Small intestine (tissue), 16 donors: ENCODE measurements at places on chromosomes 3 and 15. TPM values are rescaled to one million over a fixed set of nuclear protein-coding genes. Genes with fewer than 3 reads are reported as not detected.

GRCh38 chr3:8505621-8506020, 4.0 kb downstream of the LMCD1 start:
- H3K27me3 ChIP-seq = no peaks in the 10 kb centered on the region
- H3K36me3 ChIP-seq = no peaks in the 10 kb centered on the region
- no peak overlapping the region for H3K27ac ChIP-seq
- peaks cover 5% of the 10 kb centered on the region for H3K4me1 ChIP-seq

Gene SERPINI1
- polyA plus RNA-seq = 5.4 TPM

DNA sequence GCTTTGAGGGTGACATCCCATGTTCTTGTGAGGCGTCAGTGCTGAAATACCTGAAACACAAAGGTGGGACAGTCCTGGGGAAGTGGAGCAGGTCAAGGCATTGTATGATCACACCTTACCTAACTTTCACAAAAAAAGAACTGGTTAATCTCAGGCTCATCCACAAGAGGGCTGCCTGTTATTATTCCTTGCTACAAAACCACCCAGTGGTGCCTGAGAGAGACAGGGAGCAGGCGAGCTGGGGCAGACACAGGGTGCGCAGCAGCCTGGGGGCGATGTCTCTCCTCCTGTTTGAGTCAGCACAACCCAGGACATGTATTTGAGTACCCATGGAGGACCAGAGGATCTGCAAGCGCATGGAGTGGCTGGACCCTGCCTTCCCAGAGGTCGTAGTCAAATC, 316.8 kb upstream of the ATP10A start:
- H3K36me3 ChIP-seq = no peaks in the 10 kb centered on the region
- no peaks in the 10 kb centered on the region for H3K4me1 ChIP-seq
- no peak overlapping the region for H3K4me3 ChIP-seq
- no peaks in the 10 kb centered on the region for H3K27me3 ChIP-seq
- H3K27ac ChIP-seq = no peak overlapping the region

Gene DNAH1
- polyA plus RNA-seq = 7.8 TPM

GRCh38 chr3:148748283-148748682, 50.6 kb downstream of the AGTR1 start:
- no peak overlapping the region for H3K27ac ChIP-seq
- H3K4me1 ChIP-seq = no peaks in the 10 kb centered on the region
- no peaks in the 10 kb centered on the region for H3K27me3 ChIP-seq
- no peak overlapping the region for H3K4me3 ChIP-seq
- DNase-seq = no peak

DNA sequence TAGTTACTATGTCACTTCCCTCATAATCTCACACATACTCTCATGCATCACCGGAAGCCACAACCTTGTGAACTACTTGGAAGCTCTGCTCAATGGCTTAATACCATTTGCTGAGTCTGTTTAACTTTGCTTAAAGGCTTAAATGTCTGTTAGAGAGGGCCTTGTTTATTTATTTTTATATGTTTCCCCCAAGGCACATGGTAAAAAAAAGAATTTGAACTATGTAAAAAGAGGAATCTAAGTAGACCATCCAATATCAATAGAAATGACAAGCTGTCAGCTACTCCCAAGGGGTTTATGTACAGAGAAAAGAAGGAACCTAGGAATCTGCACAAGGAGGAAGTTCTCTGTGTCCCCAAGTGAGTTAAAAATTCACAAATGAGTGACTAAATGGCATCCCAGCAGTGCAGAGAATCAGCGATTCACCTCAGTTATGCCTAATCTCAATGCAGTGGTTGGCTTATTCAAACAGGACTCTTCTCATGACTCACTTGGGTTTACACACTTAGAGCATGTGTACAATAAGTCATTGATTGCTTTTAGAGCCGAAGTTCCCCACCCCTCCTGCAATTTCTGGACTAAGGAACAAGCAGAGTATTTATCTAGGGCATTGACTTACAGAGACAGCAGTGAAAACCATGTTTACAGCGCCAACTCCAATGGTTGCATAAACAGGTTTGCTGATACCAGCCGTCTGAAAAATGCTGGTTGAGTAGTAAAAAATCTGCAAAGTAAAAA, 24.4 kb downstream of the SLC2A2 start:
- no peaks in the 10 kb centered on the region for H3K27me3 ChIP-seq
- DNase-seq = peak; percentile 95
- peaks cover 63% of the 10 kb centered on the region for H3K4me1 ChIP-seq
- H3K27ac ChIP-seq = peak overlapping the region; percentile 84
- no peak overlapping the region for H3K4me3 ChIP-seq

DNA sequence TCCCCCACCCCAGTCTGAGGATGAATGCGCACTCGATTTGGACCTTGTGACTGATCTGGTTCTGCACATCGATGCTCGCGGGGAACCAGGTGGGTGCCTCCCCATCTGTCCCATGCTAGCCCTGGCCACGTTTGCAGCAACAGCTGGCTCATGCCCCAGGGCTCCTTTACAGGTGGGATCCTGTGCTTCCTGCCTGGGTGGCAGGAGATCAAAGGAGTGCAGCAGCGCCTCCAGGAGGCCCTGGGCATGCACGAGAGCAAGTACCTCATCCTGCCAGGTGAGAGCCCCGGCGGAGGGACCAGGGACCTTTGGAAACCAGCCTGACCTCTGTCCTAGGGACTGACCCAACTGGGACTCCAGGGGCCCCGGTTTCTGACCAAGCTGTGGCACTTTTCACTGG, 44.3 kb downstream of the DHX30 start:
- H3K27me3 ChIP-seq = no peaks in the 10 kb centered on the region
- no peaks in the 10 kb centered on the region for H3K4me1 ChIP-seq
- H3K4me3 ChIP-seq = no peak overlapping the region

DNA sequence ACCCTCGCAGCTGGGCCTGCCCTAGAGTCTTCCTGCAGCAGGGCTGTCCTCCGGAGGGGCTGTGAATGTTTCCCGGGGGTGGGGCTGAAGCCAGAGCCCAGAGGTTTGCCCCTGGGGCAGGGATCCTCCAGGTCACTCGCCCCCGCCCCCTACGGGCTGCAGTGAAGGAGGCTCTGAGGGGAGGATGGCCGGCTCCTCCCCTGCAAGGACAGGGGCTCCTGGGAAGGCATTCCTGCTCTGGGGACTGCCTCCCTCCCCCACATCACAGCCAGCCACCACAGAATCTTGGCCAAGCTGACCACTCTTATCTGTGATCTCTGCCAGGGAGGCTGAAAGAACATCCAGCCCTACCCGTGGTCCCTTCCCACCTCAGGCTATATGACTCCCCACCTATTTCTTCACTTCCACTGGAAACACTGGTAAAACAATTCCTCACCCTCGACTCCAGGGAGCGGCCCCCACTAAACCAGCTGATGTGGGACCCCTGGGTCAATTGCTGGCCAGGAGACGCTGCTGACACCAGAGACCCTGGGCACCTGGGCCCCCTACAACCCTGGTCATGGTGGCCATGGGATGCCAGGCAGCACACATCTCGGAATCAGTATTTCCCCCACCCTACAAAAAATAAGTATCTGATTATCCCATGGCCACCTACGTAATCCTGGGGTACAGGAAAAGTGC, 66.0 kb downstream of the HMCES start:
- no peak for DNase-seq
- H3K4me3 ChIP-seq = no peak overlapping the region
- no peaks in the 10 kb centered on the region for H3K36me3 ChIP-seq

Gene CGNL1
- 2.7 TPM for polyA plus RNA-seq

DNA sequence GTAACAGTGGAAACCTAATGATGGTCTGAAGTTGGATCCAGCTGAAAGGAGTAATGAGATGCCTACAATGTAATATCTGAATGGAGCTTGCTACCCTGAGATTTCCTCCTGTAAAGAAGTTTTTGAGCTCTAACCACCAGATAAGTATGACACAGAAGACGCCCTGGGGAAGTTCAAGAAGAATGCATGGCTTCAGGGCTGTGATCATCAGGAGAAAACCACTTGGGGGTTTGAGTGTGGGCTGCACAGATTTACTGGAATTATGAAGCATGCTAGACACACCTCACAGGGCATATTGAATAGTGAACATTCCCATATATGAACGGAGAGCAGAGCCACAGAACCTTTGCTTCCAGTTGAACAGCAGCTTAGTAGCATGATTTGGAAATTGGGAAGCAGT, 10.6 kb upstream of the CCDC80 start:
- H3K27ac ChIP-seq = no peak overlapping the region
- H3K4me3 ChIP-seq = no peak overlapping the region
- DNase-seq = no peak
- no peaks in the 10 kb centered on the region for H3K4me1 ChIP-seq

- DNase-seq = no peak
- H3K27me3 ChIP-seq = no peaks in the 10 kb centered on the region
- no peak overlapping the region for H3K4me3 ChIP-seq
- peaks cover 69% of the 10 kb centered on the region for H3K36me3 ChIP-seq
These were observed 3.2 kb downstream of the IMPDH2 start for GRCh38 chr3:49025793-49026520.

GRCh38 chr15:67149068-67149772, 83.8 kb downstream of the SMAD3 start:
- no peak for DNase-seq
- no peaks in the 10 kb centered on the region for H3K36me3 ChIP-seq
- no peaks in the 10 kb centered on the region for H3K27me3 ChIP-seq
- peaks cover 45% of the 10 kb centered on the region for H3K4me1 ChIP-seq

DNA sequence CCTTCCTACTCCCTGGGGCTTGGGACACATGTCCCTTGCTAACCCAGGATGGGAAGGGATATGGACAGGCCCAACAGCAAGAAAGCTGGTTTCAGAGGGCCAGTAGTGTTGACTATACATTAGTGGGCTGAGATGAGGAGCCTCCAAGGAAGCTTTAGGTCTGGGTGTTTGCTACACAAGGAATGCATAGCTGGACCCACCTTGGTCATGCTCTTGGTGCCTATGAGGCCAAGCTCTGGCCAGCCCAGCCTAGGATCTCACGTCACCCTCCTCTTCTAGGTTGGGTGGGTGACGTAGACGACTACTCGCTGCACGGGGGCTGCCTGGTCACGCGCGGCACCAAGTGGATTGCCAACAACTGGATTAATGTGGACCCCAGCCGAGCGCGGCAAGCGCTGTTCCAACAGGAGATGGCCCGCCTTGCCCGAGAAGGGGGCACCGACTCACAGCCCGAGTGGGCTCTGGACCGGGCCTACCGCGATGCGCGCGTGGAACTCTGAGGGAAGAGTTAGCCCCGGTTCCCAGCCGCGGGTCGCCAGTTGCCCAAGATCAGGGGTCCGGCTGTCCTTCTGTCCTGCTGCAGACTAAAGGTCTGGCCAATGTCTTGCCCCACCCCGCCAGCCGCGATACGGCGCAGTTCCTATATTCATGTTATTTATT, 653 bp upstream of the WDR6 start:
- H3K4me1 ChIP-seq = peaks cover 29% of the 10 kb centered on the region
- H3K36me3 ChIP-seq = no peaks in the 10 kb centered on the region
- peak; percentile 18 for DNase-seq
- H3K4me3 ChIP-seq = peak overlapping the region; percentile 63

- no peak for DNase-seq
- H3K4me3 ChIP-seq = no peak overlapping the region
- H3K4me1 ChIP-seq = no peaks in the 10 kb centered on the region
- H3K27me3 ChIP-seq = peaks cover 3% of the 10 kb centered on the region
These were observed 7.2 kb upstream of the CORO2B start for GRCh38 chr15:68571582-68571981.

Gene TMC3
- polyA plus RNA-seq = not detected

DNA sequence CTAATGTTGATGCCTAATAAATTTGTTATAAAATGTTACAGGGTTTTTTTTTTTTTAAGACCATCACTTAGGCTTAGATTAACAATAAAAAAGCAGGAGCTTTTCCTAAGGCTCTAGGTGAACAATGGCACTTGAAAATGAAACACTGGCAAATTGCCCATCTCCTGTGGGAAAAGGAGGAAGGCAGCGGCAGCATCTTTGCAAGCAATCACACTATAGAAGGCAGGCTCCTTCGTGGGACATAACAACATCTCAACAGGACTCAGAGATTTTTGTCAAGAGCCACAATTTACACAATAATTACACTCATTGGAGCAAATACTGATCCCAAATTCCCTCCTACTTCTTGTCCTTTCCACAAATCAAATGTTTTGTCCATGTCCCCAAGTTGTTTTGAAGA, 646.7 kb downstream of the ROBO2 start:
- H3K36me3 ChIP-seq = no peaks in the 10 kb centered on the region
- no peaks in the 10 kb centered on the region for H3K27me3 ChIP-seq
- no peak for DNase-seq
- no peak overlapping the region for H3K27ac ChIP-seq

GRCh38 chr3:142890592-142890991, 1.7 kb upstream of the PCOLCE2 start:
- no peak for DNase-seq
- H3K4me1 ChIP-seq = no peaks in the 10 kb centered on the region
- H3K27ac ChIP-seq = no peak overlapping the region
- H3K4me3 ChIP-seq = no peak overlapping the region

DNA sequence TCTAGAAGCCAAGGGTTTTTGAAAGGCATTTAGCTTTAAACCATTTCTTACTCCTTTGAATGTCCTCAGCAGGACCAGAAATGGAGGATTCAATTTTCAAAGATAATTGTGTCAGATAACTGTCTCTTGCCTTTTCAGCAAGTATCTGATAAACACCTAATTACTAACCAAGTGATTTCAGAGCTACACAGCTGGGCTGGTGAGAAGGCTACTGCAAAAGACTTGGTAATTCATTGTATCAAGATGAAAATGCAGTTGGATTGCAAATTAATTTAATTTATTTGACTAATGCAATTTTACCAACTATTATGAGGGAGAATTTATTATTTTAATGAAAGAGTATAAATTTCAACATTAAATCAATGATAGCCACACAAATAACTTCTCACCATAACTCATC, 165.4 kb downstream of the ROBO1 start:
- DNase-seq = no peak
- H3K36me3 ChIP-seq = no peaks in the 10 kb centered on the region
- H3K4me3 ChIP-seq = no peak overlapping the region
- H3K27me3 ChIP-seq = no peaks in the 10 kb centered on the region
- H3K27ac ChIP-seq = no peak overlapping the region
- no peaks in the 10 kb centered on the region for H3K4me1 ChIP-seq

Gene SLC6A11
- polyA plus RNA-seq = not detected

- peak overlapping the region; percentile 20 for H3K27ac ChIP-seq
- no peak for DNase-seq
- H3K27me3 ChIP-seq = no peaks in the 10 kb centered on the region
- peaks cover 15% of the 10 kb centered on the region for H3K4me1 ChIP-seq
- H3K4me3 ChIP-seq = no peak overlapping the region
These were observed 14.3 kb downstream of the TGFBR2 start for GRCh38 chr3:30620402-30621360.
